ENCODE measurements at places on chromosomes 7 and 10. TPM values are rescaled to one million over a fixed set of nuclear protein-coding genes. Genes with fewer than 3 reads are reported as not detected.

CYP3A4 gene
- not detected for total RNA-seq

ANKRD61 gene
- not detected for total RNA-seq

POM121C gene
- 3.4 TPM for total RNA-seq

CFAP46 gene
- 11.3 TPM for total RNA-seq

PON3 gene
- total RNA-seq: not detected

AGFG2 gene
- total RNA-seq: 47.0 TPM

GPRIN2 gene
- total RNA-seq: not detected

CAV1 gene
- total RNA-seq: not detected

EVX1 gene
- not detected for total RNA-seq

VPS37D gene
- 9.8 TPM for total RNA-seq

GDF2 gene
- total RNA-seq: not detected

SPDYE5 gene
- total RNA-seq: not detected

CTTNBP2 gene
- total RNA-seq: not detected

Measured in G401 (cell line).